ENCODE measurements at places on chromosomes 16 and 17.

GRCh38 chr16:72013389-72013788, 4.8 kb downstream of the DHODH start:
- DNase-seq, result no peak

GRCh38 chr17:38706505-38707216, 1.6 kb downstream of the MLLT6 start:
- no peak for DNase-seq

GRCh38 chr16:49733313-49734009, 122.5 kb downstream of the ZNF423 start:
- DNase-seq, result no peak

DNA sequence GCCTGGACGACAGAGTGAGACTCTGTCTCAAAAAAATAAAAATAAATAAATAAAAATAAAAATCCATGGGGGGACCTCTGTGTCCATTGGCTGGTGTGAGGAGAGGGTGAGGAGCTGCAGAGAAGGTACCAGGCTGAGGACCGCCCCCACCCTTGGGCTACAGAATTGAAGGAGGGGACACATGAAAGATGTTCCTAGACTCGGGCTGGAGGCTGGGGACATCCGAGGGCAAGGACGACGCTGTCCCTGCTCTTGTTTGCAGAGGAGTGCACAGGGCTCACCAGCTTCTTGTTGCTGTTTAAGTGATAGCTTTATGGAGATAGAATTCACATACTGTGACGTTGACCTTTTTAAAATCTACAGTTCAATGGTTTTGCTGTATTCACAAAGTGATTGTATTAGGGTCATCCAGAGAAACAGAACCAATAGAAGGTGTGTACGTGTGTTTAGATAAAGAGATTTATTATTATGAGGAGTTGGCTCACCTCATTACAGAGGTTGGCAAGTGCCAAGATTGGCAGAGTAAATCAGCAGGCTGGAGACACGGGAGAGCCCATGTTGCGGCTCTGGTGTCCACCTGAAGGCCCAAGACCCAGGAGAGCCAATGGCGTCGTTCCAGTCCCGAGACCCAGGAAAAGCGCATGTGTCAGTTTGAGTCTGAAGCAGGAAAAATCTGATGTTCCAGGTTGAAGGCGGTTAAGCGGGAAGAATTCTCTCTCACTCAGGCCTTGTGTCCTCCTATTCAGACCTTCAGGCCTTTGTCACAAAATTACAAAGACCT, 320.7 kb downstream of the SEC14L1 start:
- DNase-seq, result no peak

DNA sequence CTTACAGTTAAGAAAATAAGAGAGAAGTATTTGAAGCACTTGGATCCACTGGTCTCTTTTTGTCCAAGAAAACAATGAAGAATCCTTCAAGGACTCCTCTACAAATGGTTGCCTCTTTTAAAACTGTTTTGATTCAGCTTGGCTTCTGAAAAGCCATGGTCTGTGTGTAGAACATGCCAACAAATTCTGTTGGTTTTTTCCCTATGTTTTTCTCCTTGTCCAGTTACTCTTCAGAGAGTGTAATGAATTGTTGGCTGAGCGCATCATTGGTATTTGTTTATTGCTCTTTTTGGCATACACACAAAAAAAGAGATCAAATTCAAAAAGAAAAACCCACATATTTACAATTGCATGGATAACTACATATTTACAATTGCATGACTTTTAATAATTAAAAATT, at the start of gene ABCA10:
Gene ABCA10, minus strand, starts transcription at position 249 of the 400 bp plus-strand sequence. CDS start 3,466 bp downstream, outside the sequence.
- no peak for DNase-seq

DNA sequence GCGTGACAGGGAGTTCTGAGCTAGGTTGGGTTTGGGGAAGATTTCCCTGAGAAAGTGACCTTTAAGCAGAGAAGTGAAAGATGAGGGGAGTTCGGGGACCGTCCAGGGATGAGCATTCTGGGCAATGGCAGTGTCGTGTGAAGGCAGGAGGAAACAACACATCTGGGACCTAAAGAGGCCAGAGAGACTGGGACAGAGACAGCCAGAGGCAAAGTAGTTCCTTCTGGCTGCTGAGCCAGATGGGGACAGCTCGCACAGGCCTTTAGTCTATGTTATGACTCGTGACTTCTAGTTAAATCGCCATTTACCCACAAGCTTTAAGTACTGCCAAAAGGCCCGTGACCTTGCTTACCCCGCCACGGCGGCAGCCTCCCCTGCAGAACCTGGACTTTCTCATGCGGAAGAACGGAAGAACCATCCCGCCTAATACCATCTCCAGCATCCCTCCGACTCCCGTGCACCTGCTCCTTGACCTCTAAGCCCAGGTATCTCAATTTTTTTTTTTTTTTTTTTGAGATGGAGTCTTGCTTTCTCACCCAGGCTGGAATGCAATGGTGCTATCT, 8.5 kb upstream of the MED11 start:
- DNase-seq, result no peak

DNA sequence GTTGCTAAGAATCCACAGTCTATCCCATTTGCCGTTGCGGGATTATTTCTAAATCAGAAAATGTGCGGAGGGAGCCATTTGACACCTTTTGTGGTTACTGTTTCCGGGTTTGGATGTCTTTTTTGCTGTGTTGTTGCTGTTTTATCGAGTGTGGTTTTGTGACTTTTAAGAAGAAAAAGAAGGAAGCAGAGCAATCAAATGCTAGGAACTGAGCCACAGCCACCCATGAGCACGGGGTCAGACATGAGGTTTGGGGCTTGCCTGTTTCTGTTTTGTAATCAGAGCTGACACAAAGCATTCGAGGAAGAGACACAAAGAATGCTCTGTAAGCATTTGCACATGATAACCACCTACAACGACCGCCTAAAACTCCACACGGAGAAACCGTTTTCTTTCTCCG, 53.1 kb upstream of the CHMP6 start:
- no peak for DNase-seq

GRCh38 chr16:21021316-21021715, 120.7 kb downstream of the LYRM1 start:
- no peak for DNase-seq

DNA sequence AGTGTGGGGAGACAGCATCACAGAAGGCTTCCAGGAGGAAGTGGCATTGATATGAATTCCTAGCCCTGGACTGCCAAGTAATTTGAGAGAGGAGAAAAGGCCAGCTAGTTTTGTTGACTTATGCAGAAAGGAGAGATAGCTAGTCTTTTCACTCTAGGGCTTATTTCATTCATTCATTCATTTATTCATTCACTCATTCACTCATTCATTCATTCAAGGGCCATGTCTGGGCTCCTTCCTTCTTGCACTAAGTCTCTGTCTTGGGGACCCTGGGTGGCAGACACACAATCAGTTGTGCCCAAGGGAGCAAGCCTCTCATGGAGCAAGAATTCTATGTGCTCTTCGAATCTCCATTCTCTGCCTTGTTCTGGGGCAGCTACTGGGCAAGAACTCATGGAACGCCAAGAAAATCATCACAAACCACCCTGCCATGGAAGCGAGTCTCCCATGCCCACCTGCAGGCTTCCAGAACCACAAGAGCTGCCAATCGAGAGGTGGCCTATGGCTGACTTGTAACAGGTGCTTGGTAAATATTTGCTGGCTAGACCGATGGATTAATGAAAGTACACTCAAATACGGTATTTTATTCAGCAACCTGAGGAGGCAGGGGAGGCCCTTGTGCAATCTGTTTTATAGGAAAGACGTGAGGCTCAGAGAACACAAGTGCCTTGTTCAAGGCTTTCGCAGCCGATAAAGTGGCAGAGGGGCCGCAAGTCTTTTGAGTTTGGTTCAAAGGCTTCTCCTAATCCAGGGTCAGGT, 223.6 kb downstream of the XYLT1 start:
- no peak for DNase-seq

DNA sequence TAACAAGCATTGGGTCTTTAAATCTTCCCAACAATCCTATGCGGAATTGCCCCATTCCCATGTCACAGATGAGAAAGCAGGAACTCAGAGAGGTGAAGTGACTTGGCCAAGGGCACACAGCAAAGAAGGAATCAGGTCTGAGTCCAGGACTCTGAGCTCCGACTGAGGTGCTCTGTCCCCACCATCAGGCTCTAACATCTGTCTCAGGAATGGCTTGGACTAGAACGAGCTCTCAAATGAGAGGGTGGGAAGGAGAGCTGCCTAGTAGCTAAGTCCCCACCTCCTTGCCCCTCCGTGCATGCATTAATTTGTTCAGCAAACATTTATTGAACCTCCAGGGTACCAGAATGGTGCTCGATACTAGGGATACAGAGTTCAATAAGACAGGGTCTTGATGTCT, 26.7 kb downstream of the ABCC3 start:
- DNase-seq, result no peak

DNA sequence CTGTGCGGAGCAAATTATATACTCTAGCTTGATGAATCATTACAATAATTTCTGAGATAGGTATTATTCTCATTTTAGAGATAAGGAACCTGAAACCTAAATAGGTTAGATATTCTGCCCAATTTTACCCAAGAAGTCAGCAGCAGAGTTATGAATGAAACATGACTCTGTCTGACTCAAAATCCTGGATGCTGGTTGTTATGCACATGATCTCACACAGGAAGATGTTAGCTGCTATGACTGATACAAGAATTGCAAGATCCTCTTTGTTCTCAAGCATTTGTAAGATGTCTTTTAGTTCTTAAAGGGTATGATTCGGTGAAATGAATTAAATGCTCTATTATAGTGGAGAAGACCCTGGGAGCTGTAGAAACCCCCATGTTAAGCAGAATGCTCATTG, 447.8 kb downstream of the KIF2B start:
- DNase-seq, result no peak

DNA sequence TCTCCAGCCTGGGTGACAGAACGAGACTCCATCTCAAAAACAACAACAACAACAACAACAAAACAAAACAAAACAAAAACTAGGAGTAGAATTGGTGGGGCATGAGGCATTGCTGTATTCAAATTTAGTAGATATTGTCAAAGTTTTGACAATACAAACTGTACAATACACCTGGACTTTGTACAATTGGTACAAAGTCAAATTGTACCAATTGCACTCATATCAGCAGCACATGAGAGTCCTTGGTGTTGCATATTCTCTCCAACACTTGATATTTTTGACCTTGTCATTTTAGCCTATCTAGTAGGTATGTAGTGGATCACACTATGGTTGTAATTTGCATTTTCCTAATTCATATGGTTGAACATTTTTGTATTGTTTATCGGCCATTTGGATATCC, 14.3 kb upstream of the ATF7IP2 start:
- no peak for DNase-seq

DNA sequence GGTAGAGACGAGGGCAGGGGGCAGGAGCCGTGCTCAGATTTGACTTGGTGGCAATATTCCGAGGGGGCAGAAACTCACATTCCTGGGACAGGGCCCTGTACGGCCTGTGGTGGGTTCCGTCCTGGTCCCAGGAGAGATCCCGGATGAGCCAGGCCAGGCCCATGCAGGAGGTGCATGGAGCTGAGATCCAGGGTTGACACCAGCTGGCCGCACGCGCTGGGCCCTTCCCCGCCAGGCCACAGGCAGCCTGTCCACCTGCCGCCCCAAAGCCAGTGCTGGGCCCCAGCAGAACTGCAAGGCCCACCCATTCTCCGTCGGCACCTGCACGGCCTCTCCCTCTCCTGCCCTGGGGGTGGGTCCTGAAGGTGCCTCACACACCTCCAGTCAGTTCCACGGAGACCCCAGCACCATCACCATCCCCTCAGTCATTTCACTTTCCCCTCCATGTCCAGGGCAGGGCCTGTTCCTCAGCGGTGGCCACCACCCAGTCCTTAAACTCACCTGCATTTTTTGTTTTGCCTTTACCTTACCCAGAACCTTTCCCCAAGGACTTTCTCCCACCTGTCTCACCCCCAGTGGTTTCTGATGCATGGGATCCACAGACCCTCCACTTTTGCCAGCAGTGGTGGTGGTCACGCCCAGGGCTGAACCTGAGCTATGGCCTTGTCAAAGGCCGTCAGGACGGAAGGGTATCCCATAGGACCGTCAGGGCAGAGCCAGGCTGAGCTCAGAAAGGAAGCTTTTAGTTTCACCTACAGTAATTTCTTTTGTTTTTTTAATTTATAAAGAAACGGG, 25.1 kb upstream of the CDH15 start:
- DNase-seq, result no peak

DNA sequence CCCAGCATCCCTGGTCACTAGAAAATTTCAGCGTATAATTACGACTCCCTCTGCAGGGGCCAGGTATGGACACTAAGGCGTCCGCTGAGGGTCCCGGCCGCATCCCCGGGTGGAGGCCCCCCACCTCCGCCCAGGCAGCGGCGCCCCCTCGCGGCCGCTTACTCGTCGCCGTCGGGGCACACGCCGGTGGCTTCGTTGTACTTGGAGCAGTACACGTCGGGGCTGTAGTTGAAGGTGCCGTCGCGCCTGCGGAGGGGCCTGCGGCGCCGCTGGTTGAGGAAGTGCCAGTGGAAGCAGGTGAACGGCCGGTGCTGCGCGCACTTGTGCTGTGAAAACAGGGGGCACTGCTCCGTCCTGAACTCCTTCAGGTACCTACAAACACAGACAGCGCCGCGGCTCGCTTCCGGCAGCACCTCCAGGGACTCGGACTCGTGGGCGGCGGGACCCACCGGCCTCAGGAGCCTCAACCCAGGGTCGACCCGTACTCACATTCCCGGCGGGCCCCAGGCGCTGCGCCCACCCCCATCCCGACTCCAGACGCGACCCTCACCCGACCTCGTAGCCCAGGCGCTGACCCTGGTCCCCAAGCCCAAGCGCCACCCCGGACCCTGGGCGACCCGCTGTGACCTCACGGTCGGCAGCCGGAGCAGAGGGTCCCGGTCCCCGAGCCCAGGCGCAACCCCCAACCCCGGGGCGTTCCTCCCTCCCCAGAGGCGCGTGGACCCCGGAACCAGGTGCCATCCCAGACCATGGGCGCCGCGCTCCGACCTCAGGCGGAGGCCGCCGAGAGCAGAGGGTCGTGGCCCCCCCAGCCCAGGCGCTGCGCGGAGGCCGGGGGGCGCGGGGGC, 596 bp downstream of the UNKL start:
- no peak for DNase-seq

- no peak for DNase-seq
Observed at GRCh38 chr17:565521-565920, 149.1 kb downstream of the VPS53 start.

DNA sequence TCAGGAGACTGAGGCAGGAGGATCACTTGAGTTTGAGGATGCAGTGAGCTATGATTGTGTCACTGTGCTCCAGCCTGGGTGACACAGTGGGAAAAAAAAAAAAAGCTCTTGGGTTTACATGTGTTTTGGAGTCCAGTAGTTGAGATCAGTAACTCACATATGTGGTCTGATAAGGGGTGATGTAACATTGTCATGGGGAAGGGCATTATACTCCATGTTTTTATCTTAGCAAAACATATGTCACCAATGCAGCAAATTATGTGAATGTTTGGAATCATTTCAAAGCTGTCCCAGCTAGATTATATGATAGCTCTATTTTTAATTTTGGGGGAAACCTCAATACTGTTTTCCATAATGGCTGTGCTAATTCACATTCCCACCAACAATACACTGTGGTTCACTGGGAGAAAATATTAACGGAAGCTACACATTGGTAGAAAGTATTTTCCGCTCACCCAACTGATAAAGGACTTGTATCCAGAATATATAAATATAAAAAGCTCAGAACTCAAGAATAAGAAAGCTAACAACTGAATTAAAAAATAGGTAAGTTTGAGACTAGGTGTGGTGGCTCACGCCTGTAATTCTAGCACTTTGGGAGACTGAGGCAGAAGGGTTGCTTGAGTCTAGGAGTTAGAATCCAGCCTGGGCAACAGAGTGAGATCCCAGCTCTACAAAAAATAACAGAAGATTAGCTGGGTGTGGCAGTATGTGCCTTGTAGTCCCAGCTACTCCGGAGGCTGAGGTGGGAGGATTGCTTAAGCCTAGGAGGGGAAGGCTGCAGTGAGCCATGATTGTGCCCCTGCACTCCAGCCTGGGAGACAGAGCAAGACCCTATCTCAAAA, 224.1 kb upstream of the TBX2 start:
- DNase-seq, result no peak

GRCh38 chr17:78313735-78314648, 45.9 kb downstream of the SOCS3 start:
- DNase-seq, result no peak

Data from SIG-M5 (cell line).